NCI-H1105 (cell line): ENCODE measurements at places on chromosomes 13 and 19.
A peak's percentile ranks its signal among the peaks of the same experiment; 100 is the strongest.

DNA sequence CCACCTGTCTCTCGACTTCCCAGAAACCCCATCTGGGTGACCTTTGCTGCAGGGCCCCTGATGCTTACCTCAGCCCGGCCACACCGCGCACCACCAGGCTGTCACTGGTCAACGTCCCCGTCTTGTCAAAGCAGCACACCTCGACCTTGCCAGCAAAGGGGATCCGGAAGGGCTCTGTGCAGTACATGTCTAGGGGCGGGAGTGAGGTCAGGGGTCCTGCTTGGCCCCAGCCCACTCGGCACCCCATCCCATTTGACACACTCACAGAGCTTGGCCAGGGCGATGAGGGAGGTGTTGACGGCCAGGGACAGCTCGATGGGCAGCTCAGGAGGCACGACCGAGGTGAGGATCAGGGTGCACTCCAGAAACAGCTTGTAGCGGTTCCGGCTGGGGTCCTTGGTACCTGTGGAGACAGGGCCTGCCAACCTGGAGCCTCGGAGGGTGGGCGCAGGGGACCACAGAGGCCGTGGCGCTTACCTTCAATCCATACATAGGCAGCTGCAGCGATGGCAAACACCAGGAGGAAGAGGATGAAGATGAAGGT lies 8.4 kb downstream of the ATP13A1 start:
- no peak for DNase-seq

- no peak for DNase-seq
These were observed 1697.7 kb downstream of the EFNB2 start for GRCh38 chr13:104837756-104838155.

DNA sequence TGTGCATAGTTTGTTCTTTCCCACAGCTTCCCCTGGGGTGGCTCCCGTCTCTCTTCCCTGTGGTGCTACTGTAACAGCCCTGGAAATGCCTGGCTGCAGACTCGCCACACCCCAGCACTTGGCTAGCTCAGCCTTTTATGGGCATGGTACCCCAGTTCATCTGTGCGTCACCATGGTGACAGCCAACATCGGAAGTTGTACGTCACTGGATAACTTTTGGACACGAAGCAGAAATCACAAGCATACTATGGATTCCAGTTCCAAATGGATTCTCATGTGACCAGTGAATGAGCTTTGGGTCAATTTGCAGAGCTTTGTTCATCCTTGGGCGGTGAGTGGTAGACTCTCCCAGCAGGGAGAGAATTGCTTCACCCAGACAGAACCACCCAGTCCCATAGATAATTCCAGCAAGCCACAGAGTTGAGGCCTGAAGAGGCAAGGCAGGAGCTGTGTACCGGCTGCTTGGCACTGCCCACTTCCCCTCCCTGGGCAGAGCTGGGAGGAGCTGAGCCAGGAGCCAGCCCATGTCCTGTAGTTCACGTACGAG lies 54.4 kb downstream of the COL4A2 start:
- no peak for DNase-seq

- DNase-seq = no peak
These were observed 83.1 kb downstream of the ZNF557 start for GRCh38 chr19:7152568-7152967.

DNA sequence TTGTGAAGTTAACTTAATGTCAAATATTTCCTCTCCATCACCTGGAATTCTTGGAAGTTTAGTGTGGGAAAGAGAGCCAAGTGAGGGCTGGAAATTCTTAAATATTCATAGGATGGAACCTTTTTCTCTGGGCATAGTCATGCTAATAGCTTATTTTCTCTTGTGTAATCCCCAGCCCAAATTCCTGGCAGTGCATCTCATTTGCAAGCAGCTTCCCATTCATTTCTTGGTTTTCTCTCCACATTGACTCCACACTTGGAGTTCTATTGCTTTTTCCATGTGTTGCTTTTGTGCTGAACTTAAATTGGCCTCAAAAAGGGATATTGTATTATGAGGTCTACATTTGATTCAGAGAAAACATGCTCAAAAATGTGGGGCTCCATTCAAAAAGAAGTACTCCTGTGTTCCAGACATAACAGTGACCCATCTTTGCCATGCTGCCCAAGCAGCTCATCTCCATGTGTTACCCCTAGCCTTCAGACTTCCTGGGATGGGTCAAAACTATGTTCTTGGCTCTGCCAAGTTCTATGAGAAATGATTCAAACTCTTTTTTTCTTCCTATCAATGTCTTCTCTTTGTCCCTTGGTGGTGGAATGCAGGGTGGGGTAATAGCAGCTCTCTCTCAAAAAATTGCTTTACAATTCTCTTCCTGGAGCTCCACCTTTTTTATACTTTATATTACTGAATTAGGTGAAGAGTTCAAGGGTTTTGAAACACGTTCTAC lies 2471.5 kb downstream of the PCDH9 start:
- DNase-seq = no peak

- no peak for DNase-seq
These were observed 1.1 kb downstream of the ZNF653 start for GRCh38 chr19:11504502-11505031.

DNA sequence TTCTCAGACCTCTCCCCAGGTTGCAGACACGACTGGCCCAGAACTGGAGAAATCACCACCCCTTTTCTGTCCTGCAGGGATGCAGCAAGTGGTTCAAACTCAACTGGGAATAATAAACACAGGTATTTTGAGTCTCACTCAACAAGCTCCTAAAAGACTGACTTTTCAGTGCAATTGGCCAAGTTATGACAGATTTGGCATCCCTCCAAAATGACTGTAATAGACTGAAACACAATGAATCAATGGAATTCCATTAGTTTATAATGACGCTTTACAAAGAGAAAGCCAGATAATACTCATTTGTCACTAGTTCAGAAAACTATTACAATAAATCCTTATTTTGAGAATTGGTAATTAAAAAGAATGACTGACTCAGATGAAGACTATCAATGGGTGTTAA lies 38.1 kb downstream of the MIPEP start:
- no peak for DNase-seq

GRCh38 chr19:45814166-45814780 lies 835 bp downstream of the RSPH6A start:
- no peak for DNase-seq

DNA sequence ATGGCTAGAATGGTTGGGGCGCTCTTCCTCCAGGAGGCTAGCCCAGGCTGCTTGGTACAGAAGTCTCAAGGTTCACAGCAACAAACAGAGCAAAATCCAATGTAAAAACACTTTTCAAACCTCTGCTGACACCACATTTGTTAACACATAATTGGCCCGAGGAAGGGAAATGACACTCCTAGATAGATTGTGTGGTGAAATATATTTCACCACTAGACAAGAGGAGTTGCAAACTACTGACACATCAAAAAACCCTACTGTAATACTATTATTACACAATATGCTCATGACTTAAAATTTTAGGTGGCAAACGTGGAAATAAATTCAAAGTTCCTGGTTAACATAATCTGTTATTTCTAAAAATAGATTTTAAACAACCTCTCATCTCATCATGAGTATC lies 643.6 kb downstream of the PCDH9 start:
- no peak for DNase-seq

- DNase-seq = no peak
These were observed 2.4 kb upstream of the LPAR2 start for GRCh38 chr19:19630426-19630825.

DNA sequence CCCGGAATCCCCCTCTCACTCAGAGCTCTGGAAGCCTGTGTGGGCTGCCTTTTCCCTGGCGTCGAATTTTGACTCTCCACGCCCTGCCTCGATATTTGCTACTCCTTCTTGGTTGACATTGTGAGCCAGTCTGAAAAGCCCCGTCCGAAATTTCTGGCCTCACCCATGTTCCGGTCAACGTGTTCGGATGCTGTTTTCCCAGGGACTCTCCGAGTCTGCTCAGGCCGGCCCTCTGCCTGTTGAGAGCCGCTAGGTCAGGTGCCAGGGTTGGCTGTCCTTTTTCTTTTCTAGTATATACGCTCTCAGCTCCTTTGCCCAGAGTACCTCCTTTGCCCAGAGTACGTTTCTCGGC lies 6.8 kb upstream of the DGKH start:
- peak; percentile 14 for DNase-seq

- no peak for DNase-seq
These were observed 18.6 kb downstream of the ZNF816 start for GRCh38 chr19:52943884-52944643.

- no peak for DNase-seq
These were observed 27.3 kb upstream of the MUC16 start for GRCh38 chr19:9037400-9038062.

- peak; percentile 93 for DNase-seq
These were observed 11.3 kb downstream of the EPS8L1 start for GRCh38 chr19:55086730-55087541.

DNA sequence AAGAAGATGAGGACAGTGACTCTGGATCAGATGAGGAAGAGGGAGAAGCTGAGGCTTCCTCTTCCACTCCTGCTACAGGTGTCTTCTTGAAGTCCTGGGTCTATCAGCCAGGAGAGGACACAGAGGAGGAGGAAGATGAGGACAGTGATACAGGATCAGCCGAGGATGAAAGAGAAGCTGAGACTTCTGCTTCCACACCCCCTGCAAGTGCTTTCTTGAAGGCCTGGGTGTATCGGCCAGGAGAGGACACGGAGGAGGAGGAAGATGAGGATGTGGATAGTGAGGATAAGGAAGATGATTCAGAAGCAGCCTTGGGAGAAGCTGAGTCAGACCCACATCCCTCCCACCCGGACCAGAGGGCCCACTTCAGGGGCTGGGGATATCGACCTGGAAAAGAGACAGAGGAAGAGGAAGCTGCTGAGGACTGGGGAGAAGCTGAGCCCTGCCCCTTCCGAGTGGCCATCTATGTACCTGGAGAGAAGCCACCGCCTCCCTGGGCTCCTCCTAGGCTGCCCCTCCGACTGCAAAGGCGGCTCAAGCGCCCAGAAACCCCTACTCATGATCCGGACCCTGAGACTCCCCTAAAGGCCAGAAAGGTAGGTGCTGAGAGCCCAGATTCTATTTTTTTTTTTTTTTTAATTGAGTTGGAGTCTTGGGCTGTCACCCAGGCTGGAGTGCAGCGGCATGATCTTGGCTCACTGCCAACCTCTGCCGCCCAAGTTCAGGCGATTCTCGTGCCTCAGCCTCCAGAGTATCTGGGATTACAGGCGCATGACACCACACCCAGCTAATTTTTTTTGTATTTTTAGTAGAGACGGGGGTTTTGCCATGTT lies 2.3 kb downstream of the PPP1R15A start:
- DNase-seq = peak; percentile 62

- no peak for DNase-seq
These were observed 299.2 kb upstream of the KLHL1 start for GRCh38 chr13:70407486-70407885.

GRCh38 chr19:5832527-5833216 lies 6.8 kb downstream of the FUT6 start:
- DNase-seq = no peak

DNA sequence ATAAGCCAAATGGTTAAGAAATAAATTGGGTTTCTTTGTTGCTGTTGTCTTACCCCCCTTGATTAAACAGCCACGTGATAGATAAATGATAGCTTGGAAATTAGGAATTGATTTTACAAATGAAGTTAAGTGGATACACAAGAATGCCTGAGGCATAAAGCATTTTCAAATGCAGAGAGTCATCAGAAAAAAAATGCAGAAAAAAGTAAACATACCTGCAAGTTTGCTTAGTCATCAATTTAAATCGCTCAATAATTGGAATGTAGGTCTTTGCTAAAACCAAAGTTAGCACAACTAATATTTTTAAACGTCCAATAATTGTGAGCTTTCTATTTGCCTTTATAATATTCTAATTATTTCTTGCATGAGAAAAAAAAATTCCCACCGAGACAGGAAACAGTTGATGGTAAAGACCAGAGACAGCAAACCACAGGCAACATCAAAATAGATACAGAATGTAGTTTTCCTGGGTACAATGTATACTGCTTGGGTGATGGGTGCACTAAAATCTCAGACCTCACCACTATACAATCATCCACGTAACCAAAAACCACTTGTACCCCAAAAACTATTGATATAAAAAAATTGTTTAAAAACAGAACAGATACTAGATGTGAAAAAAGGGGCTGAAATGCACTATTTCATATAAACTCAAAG lies 924.0 kb downstream of the PCDH9 start:
- no peak for DNase-seq

DNA sequence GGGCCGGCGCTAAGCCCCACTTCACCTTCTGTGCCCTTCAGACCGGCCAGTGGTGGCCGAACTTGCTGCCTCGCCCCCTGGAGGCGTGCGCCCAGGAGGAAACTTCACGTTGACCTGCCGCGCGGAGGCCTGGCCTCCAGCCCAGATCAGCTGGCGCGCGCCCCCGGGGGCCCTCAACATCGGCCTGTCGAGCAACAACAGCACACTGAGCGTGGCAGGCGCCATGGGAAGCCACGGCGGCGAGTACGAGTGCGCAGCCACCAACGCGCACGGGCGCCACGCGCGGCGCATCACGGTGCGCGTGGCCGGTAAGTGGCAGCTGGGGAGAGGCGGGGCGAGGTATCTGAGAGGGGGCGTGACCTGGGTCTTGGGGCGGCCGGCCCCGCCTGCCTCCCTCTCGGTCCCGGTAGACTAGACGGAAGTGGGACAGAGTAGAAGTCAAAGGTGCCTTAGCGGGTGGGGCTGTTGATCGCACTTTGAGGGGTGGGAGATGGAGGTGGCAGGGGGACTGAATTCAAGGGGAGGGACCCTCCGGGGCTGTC lies 5.6 kb downstream of the ICAM5 start:
- no peak for DNase-seq

DNA sequence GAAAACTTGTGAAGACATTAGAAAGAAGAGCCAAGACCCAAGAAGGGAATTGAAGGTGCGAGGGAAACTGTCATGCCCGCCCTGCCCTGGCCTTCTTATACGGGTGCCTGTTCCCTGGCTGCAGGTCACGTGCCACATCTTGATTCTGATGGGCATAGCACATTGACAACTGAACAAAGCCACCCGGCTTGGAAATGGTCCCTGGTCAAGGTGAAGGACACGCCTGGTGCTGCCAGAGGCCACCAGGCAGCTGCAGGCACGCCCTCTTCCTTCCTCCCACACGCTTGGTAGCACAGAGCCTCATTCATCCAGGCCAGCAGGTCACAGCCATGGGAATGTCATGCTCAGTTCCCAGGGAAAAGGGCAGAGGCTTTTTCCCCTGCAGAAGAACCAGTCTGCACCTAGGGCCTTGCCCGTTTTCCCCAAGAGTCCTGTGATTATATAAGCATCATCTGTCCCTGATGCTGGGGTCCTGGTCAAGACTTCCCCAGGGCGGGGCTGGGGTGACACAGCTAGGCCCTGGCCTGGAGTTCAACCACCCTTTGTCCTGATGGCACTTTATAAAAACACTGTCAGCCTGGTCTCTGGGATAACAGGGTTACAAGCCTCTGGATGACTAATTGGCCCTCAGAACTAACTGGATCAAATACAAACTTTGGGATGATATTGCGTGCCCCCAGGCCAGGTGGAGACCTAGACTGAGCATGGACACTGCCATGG lies 56.0 kb downstream of the CDADC1 start:
- DNase-seq = no peak

GRCh38 chr19:11324079-11324661 lies 15.3 kb downstream of the RAB3D start:
- peak; percentile 85 for DNase-seq

- DNase-seq = no peak
These were observed 958 bp upstream of the OBI1 start for GRCh38 chr13:78659732-78660494.

- DNase-seq = no peak
These were observed 17.8 kb downstream of the COL4A1 start for GRCh38 chr13:110289174-110289573.

GRCh38 chr13:49844181-49844580 lies 51.7 kb upstream of the KPNA3 start:
- no peak for DNase-seq
